Stimulated activated CD8-positive, alpha-beta memory T cell treated with anti-CD3 and anti-CD28 coated beads, Interleukin-7, amount 100 ng/mL, for 1 hour (primary cell): ENCODE measurements at places on chromosomes 13 and 19.

DNA sequence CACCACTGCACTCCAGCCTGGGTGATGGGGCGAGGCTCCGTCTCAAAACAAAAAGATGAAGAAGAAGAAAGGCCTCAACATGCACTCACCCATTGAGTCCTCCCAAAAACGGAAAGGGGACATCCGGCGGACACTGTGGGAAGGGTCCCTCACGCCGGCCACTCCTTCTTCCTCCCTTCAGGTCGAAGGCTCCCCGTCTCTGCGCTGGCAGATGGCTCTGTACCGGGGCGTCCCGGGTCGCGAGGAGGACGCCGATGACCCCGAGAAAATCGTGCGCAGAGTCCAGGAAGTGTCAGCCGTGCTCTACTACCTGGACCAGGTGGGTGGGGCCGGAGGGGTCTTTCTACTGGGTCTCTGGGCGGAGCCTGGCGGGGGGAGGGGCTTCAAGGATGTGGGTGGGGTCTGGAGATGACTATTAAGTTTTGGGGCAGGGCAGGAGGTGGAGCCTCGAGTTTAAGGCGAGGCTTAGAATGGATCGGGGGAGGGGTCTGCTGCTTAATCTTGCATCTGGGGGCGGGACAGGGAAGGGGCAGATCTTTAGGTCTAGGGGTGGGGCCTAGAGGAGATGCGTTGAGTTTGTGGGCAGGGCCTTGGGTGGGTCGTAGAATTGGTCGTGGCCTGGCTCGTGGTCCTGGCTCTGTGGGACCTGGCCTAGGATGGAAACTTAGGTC is 90.2 kb downstream of the MAP4K1 start:
- no peak for DNase-seq

GRCh38 chr19:38043649-38044144 is 136.7 kb downstream of the SIPA1L3 start:
- no peak for DNase-seq

DNA sequence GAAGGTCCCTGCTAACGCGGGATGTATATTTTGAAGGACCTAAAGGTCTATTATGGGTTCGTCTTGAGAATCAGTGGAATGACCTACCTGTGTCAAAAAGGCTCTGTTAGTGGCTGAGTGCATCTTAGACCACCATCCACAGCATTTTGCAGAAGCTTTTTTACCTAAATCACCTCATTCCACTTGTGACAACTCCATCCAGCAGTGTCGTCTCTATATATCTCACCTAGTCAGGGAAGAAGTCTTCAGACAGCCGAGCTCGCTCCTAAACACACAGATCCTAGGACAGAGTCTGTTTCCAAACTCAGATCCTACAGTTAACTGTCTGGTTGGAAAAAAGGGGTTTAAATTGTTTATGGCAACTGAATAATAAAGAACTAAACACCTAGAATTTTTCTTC is 33.7 kb downstream of the COL4A1 start:
- no peak for DNase-seq

DNA sequence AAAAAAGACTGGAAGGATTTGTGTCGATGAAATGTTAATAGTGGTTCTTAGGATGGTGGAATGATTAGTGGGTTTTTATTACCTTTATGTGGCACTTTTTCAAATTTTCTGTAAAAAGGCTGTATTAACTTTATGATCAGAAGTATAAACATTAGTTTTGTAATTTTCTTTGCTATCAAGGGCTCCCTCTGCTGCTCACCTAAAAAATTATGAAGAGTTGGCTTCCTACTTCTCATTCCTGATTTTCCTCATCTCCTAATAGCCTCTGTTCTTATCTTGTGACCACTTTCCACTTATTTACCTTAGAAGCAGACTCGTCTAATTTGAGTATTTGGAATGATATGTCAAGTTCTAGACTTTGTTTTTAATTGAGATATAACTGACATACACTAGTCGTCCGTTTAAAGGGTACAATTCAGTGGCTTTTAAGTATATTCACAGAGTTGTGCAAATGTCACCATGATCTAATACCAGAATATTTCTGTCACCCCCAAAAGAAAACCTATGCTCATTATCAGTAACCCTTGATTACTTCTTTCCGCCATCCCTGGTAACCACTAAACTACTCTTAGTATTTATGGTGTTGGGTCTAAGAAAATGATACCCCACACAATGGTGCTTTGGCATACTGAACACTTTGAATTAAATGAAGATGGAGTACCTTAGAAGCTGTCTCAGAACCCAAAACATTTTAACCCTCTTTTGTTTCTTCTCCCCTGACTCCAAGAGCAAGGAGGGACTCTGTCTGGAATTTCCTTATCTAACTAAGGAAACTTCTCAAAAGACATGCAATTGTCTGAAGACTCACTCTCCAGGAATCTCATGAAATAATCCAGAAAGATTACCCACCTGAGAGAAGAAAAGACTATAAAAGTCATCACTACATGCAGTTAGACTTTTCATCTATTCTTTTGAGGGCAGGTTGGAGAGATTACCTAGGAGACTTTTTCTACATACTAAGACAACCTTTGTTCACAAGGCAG is 311.3 kb downstream of the DLEU7 start:
- DNase-seq = no peak

- DNase-seq = peak; percentile 2
Observed at GRCh38 chr13:32246468-32246867, 68.7 kb downstream of the ZAR1L start.

DNA sequence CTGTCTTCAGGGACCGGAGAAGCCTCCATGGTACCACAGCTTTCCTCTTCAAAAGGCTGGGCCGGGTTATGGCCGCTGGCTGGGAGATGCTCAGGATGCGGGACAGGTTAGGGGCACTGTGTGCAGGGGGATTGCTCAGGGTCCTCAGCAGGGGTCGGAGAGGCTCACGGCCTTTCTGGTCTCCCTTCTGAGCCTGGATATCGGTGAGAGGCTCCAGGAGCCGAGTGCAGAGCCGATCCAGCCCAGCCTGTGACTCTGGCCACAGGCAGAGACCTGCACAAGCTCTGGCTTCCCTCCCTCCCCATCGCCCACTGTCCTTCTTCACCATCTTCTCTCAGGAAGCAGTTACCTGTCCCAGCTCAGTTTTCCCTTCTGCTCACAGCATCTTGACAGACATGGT is 306.0 kb downstream of the ZNF536 start:
- DNase-seq = no peak

DNA sequence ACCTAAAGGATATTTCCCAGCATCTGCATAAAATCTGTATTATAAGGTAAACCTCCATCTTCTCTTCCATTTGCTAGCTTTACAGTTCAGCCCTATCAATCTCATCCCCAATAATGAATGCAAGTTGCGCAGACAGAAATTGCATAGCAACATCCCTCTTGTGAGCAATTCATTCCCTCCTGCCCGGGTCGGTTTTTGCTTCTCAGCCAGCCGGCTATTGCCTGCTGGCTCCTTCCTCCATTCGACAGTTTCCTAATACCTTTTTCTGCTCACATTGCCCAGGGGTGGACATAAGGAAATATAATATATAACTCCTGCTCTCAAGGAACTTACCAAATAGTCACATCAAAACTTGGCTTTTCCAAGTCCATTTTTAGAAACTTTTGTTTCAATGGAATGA is 125.2 kb downstream of the FGF9 start:
- DNase-seq = no peak

DNA sequence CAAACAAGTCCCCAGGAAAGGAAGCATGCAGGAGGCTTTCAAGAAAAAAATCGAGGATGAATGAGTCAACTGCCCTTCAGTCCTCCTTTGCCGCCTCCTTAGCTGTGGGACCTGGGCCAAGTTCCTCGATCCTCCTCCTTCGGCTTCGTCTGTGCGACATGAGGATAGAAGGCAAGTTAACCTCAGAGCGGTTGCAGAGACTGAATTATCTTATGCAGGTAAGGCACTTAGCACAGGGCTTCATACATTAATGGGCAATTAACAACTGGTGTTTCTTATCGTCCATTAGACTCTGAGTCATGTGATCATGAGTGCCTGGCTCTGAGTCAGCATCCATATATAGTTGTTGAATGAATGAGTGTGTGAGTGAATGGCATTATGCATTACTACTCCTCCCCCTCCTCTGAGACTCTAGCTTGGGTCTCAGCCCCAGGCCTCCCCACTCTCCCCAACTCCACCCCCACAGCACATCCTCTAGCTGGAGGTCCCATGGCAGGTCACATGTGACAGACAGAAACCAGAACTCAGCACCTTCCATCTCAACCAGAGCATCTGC is 1.6 kb upstream of the TTC9B start:
- DNase-seq = no peak

- peak; percentile 14 for DNase-seq
Observed at GRCh38 chr13:27375686-27376326, 48.6 kb upstream of the GTF3A start.

DNA sequence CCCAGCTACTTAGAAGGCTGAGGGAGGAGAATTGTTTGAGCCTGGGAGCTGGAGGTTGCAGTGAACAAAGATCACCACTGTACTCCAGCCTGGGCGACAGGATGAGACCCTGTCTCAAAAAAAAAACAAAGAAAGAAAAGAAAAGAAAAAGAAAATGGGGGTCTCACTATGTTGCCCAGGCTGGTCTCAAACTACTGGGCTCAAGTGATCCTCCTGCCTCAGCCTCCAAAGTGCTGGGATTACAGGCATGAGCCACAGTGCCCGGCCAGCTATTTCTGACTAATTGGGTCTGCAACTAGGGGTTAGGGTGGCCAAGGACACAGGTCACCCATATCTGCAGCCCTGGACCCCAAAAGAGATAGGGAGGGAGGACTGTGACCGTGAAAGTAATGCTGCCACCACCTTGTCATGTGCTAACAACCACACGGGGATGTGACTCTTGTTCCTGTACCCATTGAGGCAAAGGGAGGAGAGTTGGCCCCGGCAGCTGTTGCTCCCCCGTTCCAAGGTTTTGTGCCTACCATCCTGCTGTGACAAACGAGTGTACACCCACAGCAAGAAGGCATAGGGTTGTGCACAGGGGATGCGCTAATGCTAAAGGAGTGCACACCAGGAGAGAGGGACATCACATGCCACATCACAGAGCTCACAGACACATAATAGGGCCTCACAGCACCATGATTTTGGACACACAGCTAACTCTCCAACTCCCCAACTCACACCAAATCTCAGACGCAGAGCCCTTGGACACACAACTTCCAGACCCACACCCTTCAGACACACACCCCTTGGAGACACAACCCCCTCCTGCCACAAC is 619 bp downstream of the MEF2B start:
- no peak for DNase-seq

- DNase-seq = peak; percentile 32
Observed at GRCh38 chr19:18208098-18208951, 4.5 kb upstream of the RAB3A start.

- DNase-seq = peak; percentile 71
Observed at GRCh38 chr19:17751103-17751911, at the start of gene FCHO1. Gene FCHO1 (plus strand): TSS chr19:17751477. CDS start chr19:17755165, 3,688 bp downstream.

DNA sequence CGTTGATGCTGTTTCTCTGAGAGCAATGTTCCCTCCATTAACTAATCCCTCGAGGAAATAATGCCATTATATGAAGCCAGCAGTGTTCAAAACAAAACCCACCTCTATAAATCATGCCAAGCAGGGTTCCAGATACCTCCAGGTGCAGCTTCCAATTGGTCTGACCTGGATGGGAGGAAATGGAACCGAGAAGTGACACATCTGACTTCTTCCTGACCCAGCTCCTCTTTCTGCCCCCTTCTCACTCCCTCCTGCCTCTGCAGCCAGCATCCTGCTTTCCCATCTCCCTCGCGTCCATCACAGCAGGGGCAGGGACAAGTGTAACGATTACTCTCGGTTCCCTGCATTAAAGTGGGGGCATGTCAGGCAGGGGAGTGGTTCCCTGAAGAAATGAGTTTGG is 37.5 kb downstream of the HSPH1 start:
- DNase-seq = no peak

DNA sequence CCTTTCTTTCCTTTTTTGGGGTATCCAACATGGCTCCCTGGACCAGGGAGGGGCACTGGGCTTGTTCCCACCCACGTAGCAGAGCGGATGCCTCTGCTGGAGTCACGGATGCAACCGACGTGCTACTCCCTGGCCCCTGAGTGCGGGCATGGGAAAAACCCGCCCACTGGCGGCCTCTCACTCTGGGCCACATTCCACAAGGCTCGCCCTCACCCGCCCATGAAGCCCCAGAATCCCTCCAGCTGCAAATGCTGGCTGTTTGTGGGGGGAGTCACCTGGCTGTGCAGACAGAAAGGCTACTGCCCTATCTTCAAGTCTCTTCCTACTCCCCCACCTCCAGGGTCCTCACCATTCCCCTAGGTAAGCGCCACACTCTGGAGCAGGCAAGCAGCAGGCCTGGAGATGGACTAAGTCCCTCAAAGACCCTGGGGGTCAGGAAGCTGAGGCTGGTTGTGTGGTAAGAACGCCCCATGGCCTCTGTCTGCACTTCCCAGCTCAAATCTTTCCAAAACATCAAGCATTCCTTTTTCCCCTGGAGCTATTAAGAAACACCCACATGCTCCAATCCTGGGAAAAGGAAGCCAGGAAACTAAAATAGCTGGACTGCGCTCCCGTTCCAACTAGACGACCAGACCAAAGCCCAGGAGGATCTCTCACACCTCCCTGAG is 17.9 kb upstream of the EPHX3 start:
- no peak for DNase-seq

GRCh38 chr19:53463263-53463662 is 4.3 kb upstream of the ZNF813 start:
- no peak for DNase-seq
